ENCODE measurements at places on chromosomes 6 and 20.

DNA sequence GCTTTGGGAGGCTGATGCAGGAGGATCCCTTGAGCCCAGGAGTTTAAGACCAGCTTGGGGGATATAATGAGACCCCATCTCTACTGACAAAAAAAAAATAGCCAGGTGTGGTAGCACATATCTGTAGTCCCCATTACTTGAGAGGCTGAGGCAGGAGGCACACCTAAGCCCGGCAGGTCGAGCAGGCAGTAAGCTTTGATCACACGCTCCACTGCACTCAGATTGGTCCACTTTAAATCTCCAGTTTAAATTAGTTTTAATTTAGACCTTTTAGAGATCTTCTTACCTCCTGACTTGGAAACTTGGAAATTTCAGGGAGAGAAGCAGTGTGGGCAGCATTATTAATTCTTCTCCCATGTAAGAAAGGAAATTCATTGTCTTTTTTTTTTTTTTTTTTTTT is 16.8 kb upstream of the PLCB4 start:
- no peak for DNase-seq

DNA sequence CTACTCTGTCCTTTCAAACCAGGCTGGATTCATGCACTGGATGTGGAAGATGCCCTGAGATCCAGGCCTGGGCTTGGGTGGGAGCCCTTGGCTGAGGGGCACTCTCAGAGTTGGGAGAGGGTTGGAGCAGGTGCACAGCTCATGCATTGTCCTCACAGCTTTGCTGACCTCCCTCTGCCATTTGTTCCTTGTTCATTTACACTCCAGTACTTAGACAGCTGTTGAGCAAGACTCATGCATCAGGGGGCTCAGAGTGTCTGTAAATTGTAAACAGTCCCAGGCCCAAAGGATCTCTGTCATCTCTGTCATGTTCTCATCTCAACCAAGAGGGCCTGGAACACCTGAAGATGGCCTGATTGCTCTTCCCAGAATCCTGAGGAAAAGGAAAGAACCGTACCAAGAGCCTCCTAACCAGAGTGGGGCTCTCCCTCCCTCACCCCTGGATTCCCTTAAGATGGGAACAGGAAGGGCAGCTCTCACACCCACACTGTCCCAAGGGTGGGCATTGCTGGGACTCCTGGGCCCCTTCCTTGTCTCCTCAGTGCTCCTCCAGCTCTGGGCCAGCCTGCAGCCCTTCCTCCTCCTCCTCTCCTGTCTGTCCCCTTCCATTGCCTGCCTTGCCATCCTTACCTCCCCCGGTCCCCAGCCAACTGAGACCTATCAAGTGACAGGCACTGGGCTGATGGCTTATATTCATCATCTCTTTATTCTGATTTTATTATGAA is 132.9 kb downstream of the FOXO3 start:
- DNase-seq: no peak

DNA sequence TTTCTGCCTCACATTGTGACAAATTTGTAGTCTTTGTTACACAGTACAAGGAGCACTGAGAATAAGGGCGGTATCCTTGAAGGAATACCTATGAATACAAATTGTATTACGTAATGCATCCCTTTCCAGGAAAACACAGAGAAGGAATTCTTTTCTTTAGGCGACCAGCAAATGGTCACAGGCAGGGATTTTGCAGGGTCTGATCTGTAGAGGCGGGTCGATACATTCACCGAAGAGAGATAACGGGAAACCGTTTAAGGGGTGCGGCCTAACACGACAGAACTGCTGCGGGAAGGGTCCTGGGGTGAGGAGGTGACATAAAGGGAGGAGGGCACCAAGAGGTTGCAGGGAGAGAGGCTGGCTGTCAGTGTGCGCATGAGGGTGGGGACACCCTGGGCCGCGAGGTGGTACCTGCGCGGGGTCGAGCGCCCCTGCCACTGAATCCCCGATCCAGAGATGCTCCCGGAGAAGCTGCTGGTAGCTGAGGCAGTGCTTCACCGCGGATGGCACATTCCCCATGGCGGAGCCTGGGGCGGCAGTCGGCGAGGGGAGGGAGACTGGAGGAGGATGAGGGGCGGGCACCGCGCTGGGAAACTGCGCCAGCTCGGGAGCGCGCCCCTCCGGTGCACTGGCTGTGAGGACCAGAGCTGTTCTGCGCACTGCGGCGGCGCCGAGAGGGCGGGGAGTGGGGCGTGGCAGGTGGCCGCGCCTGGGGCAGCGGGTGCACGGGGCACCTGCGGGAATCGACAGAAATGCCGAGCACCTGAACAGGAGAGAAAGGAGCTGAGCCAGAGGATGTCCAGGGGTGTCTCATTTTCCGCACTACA is at the start of gene HMGCLL1:
HMGCLL1 (minus strand) TSS at position 656 of the 827 bp plus-strand sequence; CDS start at position 519, 137 bp downstream.
- DNase-seq: peak; percentile 79

GRCh38 chr20:24453869-24454268 is 15.6 kb upstream of the SYNDIG1 start:
- DNase-seq: no peak

- no peak for DNase-seq
Observed at GRCh38 chr6:19802656-19803055, 34.5 kb upstream of the ID4 start.

Measured in ELF-1 (cell line).